Tibial nerve (tissue), 4 donors: ENCODE measurements at places on chromosomes 7 and 10. TPM values are rescaled to one million over a fixed set of nuclear protein-coding genes. Genes with fewer than 3 reads are reported as not detected.

PTPN12 gene
- total RNA-seq = 145 TPM

ASZ1 gene
- total RNA-seq = not detected

DNA sequence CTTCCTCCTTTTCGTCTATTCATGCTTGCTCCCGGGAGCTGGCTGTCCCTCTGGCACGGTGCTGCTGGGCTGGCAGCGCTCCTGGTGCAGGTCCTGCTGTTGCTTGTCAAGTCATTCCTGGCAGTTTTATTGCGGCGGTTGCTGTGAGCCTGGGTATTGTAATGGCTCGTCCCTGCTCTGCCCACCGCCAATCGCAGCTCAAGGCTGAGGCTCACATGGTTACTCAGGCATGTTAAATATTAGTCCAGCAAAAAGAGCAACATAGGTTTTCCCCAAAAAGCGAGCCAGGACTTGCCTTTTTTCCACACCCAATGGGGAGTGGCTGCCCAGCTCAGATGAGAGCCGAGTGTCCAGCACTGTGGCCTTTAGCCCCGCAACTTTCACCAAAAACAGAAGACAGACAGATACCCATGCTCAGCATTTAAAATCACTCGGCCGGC, 492.9 kb upstream of the FOXK1 start:
- no peaks in the 10 kb centered on the region for H3K27me3 ChIP-seq
- H3K36me3 ChIP-seq = no peaks in the 10 kb centered on the region
- no peak overlapping the region for H3K4me3 ChIP-seq
- H3K4me1 ChIP-seq = no peaks in the 10 kb centered on the region

DLX6 gene
- not detected for total RNA-seq

GRCh38 chr10:86899670-86900276, 57.6 kb downstream of the MMRN2 start:
- DNase-seq = peak; percentile 58
- H3K27ac ChIP-seq = no peak overlapping the region
- H3K36me3 ChIP-seq = peaks cover 45% of the 10 kb centered on the region
- no peaks in the 10 kb centered on the region for H3K27me3 ChIP-seq

DNA sequence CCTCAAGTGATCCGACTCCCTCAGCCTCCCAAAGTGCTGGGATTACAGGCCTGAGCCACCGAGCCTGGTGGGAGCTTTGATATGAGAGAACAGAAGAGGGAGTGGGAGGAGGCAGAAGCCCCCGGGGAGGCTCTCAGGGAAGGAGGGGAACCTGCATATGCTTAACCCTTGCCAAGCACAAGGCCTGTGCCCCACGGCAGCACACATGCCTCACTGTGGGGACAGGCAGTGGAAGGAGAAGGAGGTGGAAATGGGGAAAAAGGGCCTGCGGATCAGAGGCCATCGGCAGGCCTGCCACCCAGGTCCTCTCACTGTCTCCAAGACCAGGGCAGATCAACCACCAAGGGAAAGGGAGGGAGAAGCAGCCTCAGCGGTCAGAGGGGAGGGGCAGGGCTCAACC, 7.2 kb upstream of the GRID1 start:
- no peaks in the 10 kb centered on the region for H3K4me1 ChIP-seq
- no peak overlapping the region for H3K27ac ChIP-seq
- no peak for DNase-seq
- no peaks in the 10 kb centered on the region for H3K36me3 ChIP-seq
- peaks cover 31% of the 10 kb centered on the region for H3K27me3 ChIP-seq

CNTNAP2 gene
- 0.42 TPM for total RNA-seq

TMEM176A gene
- total RNA-seq = 36.9 TPM

- DNase-seq = no peak
- no peaks in the 10 kb centered on the region for H3K36me3 ChIP-seq
- H3K4me3 ChIP-seq = no peak overlapping the region
- H3K27me3 ChIP-seq = no peaks in the 10 kb centered on the region
Measured at GRCh38 chr7:80183900-80184685, 49.5 kb downstream of the GNAI1 start.

DNA sequence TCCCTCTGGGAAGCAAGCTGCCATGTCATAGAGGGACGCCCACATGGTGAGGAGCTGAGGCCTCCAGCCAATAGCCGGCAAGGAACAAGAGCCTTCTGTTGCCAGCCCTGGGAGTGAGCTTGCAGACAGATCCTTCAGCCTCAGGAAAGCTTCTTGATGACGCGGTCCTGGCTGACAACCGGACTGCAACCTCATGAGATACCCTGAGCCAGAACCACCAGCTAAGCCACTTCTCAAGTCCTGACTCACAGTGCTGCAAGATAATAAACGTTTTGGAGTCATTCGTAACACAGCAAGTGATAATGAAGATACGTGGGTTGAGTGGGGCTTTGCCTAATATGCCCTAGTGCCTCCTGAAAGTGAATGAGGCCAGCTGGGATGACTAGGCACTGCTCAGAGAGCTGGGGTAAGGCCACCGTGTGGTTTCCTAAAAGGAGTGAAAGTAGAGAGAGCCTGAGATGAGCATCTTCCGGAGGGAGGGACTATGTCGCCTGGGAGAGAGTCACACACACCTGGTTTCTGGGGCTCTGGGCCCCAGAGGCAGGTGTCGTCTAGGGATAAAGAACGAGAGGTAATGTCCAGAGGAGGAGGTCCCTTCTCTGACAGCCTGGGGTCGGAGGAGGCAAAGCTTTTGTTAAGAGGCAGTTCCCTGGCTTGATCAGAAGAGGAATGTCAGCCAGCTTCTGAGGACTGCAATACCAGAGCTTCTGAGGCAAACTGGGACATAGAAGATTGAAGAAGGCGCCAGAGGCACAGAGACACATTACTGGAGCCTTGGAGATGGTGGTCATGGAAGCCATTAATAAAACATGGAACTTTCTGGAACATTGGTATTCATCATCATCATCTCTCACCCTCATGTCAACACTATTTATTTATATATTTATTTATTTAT, 53.6 kb downstream of the PYROXD2 start:
- H3K4me1 ChIP-seq = no peaks in the 10 kb centered on the region
- H3K4me3 ChIP-seq = no peak overlapping the region
- H3K27me3 ChIP-seq = no peaks in the 10 kb centered on the region
